ENCODE measurements at places on chromosomes 2 and 18. TPM values are rescaled to one million over a fixed set of nuclear protein-coding genes. Genes with fewer than 3 reads are reported as not detected.

Gene SLC9A4
- total RNA-seq, result 3.2 TPM

DNA sequence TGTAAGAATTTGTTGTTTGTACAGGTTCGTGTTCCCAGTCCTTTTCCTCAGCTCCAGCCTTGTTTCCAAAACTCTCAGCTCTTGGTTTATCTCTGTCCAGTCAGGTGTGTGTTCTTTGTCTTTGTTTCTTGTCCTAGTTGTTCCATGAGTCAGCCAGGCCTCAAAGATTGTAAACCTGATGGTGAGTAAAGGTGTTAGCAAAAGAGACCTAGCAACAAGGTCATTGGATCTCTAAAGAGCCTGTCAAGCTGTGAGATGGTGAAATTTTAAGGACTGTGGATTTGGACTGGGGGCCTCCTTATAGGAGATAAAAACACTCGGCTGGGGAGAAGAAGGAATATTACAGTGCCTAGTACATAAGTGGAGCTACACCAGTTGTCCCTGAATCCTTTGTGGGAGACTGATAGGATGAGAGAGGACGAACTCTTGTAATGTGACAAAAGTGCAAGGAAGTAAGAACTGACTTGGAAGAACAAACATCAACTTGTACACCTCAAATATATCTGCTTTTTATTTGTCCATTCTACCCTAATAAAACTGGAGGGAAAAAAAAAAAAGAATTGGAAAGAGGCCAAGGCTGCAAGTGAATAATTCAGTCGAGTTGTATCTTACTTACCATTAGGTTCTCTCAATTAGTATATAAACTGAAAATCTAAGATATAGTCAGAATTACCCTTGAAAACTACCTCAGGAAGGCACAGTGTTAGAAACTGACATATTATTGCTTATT lies 37.2 kb downstream of the ITGA6 start:
- no peak for DNase-seq

DNA sequence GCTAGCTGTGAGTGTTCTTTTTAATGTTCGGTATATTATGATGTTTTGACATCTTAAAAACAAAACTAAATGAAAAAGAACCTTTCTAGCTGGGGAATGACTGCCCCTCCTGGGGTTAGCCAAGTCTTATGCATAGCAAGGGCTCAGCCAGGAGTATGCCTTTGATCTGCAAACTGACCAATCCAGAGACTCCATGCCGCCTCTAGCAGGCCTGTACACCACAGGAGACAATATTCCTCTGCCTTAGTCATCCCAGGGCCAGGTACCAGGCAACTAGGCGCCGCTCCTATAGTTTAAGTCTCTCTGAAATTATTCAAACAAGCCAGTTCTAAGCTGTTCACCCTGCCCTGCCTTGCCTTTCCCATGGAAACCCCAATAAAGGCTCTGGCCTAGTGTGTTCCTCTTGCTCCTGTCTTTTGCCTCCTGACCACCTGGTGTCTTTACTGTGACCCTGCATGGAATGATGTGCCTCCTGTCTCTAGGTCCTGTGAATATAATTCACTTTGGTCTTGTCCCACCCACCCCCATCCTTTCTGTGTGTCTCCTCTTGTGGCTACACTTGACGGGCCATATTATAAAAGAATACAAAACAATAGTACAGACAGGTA lies 52.0 kb upstream of the CHN1 start:
- DNase-seq, result no peak

Gene CYP26B1
- 1.1 TPM for total RNA-seq

- DNase-seq, result no peak
Observed at GRCh38 chr18:30988440-30988839, 54.1 kb downstream of the DSC3 start.

- no peak for DNase-seq
Observed at GRCh38 chr2:119679526-119679837, 481 bp downstream of the TMEM177 start.

- no peak for DNase-seq
Observed at GRCh38 chr2:196170606-196171247, 651 bp downstream of the STK17B start.

Gene RAX
- total RNA-seq, result not detected

- no peak for DNase-seq
Observed at GRCh38 chr2:205808486-205809121, 126.3 kb downstream of the NRP2 start.

GRCh38 chr2:113707106-113707505 lies 49.3 kb downstream of the SLC35F5 start:
- no peak for DNase-seq

DNA sequence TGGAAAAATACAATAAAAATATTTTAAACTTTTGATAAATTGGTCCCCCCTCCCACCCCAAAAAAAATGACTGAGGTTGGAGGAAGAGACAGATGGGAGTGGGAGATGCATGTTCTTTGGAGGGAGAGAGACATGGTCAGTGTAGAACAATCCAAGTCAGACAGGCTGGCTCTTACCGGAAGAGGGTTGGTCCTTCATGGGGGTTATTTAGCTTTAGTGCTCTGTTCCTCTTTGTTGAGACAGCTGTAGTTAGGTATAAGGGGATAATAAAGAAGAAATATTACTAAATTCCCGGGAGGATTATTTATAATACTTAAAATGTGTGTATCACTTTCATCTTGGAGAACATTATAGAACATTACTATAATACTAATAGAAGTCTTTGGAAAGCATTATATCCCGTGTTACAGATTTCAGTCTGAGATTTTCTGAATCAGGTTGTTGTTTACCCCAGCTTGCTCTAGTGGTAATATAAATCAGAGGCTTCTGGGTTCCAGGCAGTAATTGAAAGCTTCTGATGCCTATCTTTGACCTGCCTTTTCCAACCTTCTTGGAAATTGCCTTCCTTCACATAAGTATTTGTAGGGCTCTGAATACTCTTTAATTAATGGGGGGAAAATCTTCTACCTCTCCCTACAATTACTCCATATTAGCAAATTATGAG lies 87.7 kb downstream of the SPTBN1 start:
- no peak for DNase-seq

DNA sequence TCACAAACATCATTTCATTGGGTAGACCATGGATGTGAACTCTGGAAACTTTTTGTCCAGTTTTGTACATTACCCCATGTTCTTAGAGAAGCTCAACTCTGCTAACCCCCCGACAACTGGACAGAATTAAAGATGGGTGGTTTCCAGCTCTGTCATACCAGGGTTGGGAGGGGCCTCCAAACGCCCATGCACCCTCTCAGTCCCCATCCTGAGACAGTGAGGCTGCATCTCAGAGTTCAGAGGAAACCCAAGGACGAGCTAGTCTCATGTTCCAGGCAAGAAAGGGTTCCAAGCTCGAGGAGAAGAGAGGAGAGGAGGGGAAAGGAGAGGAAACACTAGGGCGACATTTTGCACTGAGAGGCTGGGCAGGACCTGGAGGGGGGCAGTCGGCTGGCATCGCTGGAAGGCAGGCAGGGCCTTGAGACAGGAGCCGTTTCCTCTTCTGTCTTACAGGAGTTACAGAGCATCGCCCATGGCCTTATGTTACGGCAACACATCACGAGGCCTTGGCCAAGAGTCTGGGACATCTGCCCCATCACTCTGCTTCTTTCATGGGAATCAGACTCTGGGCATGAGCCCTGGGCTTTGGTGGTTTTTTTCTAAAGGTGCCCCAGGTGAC lies 16.4 kb downstream of the MAL start:
- no peak for DNase-seq

DNA sequence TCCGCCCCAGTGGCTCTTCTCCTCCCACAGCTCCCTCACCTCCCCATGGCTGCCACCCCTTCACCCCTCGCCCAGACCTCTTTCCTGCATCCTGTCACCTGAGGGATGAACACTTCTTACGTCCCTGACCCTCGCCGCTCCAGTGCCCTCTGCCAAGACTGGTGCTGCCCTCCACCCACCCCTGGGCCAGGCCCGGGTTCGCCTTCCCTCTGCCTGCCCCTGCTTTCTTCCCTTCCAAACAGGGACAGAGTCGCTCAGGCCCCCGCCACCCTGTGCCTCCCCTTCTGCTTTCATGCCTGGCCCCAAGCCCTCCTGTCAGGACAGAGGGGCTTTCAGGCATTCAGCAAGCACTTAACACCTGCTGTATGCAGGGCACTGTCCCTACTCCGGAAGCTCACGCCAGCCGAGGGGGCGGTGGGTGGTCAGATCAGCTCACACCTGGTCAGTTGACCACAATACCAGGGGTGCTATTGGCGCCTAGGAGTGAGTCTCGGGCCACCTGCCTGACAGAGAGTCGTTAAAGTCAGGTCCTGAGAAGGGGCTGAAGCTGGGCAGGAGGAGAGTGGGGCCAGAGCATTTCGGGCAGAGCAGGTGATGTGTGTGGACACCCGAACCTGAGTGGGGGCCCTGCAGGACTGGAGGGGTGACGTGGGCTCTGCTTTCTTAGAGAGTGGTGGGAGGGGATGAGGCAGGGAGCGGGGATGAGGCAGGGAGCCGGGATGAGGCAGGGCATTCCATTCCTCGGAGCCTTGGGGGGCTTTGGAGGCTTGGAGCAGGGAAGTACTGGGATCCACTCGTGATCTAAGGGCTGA lies 26.0 kb upstream of the HPCAL1 start:
- no peak for DNase-seq

GRCh38 chr2:118837621-118838020 lies 9.8 kb downstream of the EN1 start:
- DNase-seq, result no peak

Gene SAP130
- total RNA-seq, result 9.3 TPM

Gene MC2R
- not detected for total RNA-seq

GRCh38 chr2:9618410-9618809 lies 12.4 kb downstream of the YWHAQ start:
- DNase-seq, result no peak

DNA sequence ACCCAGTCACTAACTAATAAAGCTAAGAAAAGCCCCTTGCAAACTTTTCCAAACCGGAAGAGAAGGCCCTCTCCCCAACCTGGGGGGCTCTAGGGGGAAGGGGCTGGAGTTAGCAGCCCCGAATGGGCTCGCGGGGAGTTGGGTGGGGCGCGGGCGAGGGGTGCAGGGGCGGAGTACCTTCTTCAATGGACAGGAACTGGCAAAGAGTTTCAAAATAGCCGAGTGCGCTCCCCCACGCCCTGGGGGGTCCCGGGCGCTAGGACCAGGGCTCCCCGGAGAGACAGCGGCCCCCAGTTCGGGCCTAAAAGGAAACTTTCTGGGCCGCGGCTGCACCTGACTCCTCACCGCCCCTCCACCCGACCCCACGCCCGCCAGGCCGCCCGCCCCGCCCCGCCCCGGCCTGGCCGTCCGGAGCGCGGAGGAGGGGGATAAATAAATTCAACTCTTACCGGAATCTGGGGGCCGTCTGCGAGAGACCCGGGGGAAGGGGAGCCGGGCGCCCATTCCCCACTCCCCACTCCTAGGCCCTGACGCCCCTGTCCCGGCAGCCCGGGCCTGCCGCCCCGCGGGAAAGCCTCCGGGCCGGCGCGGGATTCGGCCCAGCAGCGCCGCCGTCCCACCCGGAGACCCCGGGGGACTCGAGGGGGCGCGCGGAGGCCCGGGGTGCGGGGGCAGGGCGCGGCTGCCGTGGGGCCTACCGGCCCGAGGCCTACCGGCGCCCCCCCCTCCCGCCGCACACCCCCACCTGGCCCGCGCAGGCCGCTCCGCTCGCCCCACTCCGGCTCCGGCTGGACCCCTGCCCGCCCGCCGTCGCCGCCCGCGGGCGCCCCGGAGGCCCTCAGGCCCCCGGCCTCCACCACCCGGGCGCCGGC lies 868 bp downstream of the INO80D start:
- DNase-seq, result no peak

DNA sequence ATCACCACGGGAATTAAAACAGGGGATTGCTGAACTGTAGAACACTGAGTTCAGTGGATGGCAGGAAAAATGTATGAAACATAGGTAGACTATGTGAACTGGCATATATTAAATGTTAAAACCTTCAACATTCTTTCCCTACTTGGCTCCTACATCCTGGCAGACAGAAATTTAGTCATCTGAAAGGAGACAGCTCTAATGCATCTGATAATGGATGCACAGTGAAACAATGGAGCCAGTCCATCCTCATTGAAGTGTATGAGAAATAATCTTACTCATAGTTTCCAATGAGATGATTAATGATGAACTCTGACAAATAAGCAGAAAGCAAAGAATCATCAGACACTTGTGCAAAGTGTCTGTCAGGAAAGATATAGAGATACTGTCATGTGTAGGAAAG lies 1629.7 kb upstream of the TMEFF2 start:
- DNase-seq, result no peak

DNA sequence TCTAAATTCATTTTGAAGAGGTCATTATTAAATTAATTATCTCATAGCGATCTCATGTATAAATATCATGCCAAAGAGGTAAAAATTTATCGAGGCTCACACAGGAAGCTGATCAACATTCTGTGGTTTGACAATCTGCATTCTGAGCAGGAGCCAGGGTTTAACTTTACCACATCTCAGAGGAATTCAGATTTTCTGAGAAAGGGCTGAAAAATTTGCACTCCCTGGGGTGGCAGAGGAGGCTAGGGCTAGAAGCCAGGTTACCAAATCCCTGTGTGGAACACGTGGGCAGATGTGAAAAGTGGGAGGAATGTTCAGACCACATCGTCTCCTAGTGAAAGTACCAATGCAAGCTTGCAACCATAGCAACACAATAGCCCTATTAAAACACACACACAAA lies 63.5 kb upstream of the CTLA4 start:
- DNase-seq, result peak; percentile 84

- no peak for DNase-seq
Observed at GRCh38 chr2:50674876-50675275, 357.1 kb downstream of the NRXN1 start.

DNA sequence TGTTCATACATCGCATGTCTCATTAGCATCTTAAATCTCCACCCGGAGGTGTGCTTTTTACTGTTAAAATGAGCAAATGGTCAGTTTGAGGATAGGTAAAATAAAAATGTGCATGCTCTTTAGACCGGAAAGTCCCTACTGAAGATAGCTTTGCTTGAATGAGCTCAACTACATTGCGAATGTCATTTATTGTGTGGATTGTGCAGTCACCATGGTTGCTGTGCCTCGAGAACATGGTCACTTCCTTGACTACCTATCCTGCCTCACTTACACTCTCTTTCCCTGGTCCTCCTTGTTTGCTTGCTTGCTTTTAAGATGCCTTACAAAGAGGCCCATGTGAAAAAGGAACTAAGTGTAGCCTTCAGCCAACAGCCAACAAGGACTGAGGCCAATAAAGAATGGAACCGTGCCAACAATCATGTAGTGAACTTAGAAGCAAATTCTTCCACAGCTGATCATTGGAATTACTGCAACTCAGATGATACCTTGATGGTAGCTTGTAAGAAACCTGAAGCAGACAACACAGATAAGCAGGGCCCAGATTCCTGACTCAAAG lies 72.2 kb upstream of the BARD1 start:
- DNase-seq, result no peak

GRCh38 chr2:96499061-96499960 lies 5.8 kb downstream of the NEURL3 start:
- no peak for DNase-seq
